ENCODE measurements at places on chromosomes 2 and 18.

DNA sequence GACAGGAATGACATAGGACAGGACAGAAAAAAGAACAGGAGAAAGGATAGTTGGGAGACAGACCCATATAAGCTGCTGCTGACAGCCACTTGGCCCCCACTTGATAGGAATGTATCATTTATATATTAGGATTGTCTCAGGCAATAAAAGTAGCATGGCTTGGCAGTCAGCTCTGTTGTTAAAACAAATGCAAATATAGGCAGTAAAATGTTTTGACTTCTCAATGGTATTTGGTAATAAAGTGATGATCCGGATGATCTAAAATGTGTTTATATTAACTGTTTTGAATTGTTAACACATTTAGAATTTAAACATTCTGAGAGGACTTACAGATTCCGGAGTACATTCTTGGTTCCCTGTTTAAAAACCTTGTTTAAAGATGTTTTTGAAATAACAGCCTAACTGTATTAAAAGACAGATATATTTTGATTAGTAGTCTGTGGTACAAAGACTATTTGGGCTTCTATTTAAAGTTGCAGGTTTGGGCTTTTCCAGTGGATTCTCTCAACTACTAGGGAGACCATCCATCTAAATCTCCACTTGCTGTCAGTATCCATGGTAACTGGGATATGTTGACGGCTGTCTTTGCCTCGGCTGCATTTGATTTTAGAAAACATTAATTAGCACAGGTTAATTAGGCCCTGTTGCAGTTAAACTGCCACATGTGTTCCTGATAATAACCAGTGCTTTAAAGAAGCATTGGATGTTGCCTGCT, 147.6 kb downstream of the ESCO1 start:
- DNase-seq = no peak

DNA sequence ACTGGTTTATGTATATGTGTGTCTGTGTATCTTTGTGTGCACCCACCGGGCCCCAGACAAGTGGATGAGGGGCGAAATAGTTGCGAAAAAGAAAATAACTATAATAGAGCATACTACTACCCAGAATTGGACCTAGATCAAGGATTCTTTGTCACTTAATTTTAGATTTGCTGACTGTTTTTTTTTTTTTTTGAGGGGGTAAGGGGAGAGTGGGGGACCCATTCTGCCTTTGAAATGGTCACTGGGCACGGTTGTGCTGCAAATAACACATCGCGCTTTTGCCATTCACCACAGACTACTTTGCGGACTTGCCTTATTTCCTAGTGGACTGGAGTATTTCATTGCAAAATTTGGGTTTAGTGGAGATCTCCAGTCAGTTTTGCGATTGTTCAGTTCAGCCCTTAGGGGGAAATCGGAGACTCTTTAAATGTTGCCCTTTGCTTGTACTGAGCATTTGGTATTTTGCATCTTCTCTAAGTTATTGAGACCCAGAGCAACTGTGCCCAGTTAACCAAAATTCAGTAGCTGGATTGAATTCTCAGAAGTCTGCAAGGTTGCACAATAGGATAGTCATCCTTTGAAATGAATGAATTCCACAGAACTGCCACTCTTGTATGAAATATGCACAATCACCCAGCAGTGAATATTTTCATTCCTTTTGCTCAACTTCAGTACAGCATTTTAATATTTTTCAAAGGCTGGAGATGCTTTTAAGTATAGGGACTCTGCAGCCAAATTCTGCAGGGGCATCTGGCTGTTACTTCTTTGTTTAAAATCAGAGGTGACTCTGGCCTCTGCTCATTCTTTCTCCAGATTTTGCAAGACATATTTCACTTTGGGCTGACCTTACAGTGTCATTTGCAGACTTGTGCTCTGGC, 2.9 kb downstream of the TRIB2 start:
- DNase-seq = no peak

- DNase-seq = no peak
Measured at GRCh38 chr2:183193904-183194303, 69.7 kb downstream of the NUP35 start.

DNA sequence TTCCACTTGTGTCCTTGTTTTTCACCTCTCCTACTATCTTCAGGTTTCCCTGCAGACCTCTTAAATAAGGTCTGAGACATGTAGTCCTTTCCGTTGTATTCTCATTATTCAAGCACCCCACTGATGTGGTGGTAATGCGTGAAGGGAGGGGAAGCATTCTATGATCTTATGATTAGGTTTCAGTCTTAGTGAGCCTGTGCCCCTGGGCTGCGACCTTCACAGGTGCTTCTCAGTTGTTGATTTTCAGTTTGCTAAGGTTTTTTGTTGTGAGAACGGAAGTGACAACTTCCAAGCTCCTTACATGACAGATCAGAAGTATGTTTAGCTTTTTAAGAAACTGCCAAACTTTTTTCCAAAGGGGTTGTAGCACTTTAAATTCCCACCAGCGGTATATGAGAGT, 41.3 kb downstream of the VPS54 start:
- no peak for DNase-seq

GRCh38 chr2:134108113-134108512, 145.8 kb upstream of the MGAT5 start:
- no peak for DNase-seq

DNA sequence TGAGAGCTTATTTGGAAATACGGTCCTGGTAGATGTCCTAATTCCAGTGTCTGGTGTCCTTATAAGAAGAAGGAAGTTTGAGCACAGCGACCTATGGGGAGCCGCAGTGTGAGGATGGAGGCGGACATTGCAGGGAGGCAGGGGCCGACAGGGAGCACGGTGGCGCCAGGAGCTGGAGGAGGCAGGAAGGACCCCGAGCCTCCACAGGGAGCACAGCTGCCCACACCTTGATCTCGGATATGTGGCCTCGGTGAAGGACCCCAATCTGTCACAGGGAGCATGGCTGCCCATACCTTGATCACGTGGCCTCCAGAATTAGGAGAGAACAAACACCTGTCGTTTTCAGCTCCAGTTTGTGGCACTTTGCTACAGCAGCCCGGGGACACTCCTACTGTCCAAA, 461.6 kb upstream of the SALL3 start:
- no peak for DNase-seq

GRCh38 chr2:42048299-42049220, 739 bp downstream of the PKDCC start:
- no peak for DNase-seq

DNA sequence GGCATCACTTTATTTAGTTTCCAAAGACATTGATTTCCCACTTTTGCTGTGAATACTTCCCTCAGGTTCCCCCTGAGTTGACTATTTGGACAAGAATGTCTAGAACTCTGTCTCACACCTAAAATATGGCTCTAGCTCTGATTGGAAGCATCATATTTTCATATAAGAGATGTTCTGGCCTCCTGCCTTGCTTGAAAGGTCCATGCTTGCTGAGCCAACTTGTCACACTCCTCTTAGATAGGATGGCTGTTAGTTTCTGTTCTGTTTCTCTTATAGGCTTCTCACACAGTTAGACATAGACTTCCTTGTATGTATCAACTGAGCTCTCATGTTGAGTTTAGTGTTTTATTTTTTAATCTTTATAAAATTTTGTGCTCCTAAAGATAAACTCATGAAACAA, 87.1 kb downstream of the CNTNAP5 start:
- no peak for DNase-seq

DNA sequence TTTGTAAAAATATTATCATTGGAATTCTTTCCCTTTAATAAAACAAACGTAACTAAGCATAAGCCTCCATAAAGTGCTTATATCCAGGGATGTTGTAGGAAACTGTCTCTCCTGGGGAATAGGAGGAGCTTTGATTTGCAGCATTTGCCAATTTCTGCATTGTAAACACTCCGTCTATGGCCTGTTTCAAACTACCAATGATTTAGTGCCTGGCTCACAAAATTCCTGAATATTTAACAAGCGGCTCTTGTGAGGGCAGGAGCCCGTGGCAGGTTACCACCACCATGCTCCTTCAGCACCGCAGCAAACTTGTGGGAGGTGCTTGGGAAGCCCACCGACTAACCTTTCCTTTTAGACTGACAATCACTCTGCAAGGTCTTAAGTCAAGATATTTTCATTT, 520.3 kb downstream of the SOX11 start:
- no peak for DNase-seq

DNA sequence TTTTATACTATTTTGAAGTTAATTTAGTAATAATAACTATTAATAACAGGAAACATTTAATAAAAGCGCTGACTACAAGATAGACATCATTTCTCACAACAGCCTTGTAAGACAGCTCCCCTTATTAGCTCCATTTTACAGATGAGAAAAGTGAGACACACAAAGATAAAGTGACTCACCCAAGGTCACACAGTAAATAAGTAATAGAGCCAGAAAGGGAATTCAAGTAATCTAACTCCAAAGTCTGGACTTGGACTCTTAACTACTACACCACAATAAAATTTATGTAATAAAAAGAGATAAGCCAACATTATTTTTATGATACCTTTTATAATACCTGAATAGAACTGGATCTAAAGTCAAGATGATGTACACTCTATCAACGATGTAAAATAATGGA, 25.3 kb downstream of the EXOC6B start:
- no peak for DNase-seq

GRCh38 chr2:213496226-213496625, 212.0 kb downstream of the SPAG16 start:
- DNase-seq = no peak

DNA sequence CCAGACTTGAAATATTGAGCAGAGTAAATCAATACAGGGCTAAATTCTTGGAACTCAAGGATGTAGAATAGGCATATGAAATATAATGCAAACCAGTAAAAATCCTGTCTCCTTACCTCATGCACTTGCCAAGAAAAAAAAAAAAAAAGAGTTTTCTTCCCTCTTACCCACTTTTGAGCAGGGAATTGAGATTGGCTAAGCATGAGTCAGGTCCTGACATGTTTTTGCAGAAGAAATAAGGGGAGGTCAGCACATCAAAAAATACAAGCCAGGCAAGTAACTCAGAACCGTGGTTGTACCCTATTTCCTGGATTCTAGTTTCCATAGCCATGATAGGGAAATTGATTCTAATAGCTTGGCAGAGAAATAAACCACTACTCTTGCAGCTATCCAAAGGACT, 1526.7 kb downstream of the LRP1B start:
- DNase-seq = no peak

DNA sequence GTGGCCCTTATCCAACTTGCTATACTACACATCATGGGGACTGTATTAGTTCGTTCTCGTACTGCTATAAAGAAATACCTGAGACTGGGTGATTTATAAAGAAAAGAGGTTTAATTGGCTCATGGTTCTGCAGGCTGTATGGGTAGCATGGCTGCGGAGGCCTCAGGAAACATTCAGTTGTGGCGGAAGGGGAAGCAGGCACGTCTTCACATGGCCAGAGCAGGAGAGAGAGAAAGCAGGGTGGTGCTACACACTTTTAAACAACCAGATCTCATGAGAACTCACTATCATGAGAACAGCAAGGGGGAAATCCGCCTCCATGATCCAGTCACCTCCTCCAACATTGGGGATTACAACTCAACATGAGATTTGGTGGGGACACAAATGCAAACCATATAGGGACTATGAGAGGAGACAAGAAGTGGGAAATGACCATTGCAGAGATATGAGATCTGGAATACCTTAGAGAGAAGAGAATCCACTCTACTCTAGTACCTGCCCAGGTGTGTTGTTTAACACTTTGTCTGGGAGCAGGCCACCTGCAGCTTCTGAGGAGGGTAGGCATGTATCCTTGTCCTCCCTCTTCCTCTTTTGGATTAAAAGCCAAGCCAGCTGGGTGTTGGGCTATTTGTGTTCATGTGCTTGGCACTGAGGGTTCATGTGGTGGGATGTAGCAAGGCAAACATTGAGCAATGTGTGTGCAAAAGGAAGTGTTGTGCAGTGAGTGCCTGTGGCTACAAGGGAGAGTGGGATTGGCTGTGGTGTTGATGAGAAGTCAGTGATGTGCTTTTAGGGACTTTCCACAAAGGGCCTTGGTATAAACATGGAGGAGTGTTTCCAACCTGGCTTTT, 22.8 kb downstream of the TTLL4 start:
- DNase-seq = no peak

DNA sequence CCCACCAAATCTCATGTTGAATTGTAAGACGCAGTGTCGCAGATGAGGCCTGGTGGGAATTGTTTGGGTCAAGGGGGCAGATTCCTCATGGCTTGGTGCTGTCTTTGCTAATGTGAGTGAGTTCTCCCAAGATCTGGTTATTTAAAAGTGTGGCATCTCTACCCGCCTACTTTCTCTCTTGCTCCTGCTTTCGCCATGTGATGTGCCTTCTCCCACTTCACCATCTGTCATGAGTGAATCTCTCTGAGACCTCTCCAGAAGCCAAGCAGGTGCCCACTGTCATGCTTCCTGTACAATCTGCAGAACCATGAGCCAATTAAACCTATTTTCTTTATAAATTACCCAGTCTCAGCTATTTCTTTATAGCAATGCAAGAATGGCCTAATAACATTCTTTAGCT, 246.6 kb upstream of the CDH20 start:
- no peak for DNase-seq

DNA sequence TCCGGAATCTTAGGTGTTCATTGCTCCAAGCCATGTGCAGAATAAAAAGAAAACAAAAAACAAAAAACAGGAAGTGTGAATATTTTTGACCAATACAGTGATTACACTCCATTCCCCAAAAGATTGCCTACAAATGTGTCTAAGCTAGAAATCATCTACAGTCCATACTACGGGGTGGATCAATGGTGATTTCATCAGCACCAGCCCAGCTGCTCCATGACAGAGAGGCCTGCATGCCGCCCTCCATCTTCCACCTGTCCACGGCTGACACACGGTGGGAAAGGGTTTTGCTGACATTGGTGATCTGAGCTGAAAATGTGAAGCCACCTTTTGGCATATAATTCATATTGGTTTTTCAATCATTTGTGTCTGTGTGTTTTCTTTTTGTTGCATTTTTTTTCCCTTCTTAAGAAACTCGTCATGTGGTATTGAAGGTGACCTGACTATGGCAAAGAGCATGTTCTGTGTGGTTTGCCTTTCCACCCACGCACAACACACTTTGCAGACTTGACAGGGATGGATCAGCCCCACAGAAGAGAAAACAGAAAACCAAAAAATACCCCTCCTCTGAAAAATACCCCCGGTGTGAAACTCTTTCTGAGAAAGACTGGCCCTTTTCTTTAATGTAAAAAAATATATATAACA, 533.1 kb downstream of the RNF144A start:
- no peak for DNase-seq

- no peak for DNase-seq
Measured at GRCh38 chr2:112627060-112628040, 18.4 kb upstream of the SLC20A1 start.

- no peak for DNase-seq
Measured at GRCh38 chr2:25420820-25421237, 79.1 kb upstream of the DNMT3A start.

DNA sequence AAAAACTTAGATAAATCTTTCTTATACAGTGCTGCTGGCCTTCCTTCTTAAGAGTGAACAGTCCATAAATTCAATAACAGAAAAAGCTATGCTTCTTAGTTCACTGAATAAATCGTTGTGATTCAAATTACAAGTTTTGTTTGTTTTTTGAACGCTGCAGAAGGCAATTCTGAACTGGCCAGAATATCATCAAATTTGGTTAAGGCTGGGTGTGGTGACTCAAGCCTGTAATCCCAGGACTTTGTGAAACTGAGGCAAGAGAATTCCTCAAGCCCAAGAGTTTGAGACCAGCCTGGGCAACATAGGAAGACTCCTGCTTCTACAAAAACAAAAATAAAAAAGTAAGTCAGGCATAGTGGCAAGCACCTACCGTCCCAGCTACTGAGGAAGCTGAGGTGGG, 111.2 kb upstream of the SLC39A10 start:
- no peak for DNase-seq
